NCI-H69 (cell line): ENCODE measurements at places on chromosomes 3 and 15.

DNA sequence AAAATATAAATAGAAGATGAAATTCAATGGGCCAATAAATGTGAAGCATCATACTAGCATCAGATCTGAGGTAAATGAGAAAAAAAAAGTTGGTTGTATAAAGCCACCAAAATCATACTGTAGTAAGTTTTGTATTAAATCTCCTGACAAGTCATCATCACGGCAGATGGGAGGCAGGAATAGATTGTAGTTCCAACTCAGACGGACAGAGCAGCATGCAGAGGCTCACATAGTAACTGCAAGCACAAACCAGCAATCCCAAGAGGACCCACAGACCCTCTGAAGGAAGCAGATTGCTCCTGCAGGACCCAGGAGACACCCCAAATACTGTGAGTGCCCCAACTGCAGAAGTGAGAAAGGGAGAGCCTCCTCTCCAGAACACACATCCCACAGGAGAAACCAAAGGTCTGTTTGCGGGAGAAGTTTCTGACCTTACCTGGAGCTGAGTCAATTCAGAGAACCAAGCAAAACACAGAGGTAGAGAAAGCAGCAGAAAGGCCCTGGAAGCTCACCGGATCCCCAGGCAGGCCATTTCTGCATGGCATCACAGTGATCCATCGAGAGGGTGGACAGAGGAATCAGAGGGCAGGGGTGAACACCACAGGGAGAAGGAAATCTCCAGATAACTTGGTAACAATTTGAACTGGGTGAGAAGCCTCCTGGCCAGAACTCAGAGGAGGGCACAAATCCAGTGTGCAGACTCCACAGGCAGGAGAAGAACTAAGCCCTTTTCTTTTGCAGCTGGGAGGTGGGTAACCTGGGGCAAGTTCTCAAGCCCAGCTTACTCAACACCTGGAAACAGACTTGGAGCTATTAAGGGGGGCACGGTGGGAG, 141.6 kb upstream of the ARHGEF26 start:
- peak; percentile 66 for DNase-seq

- no peak for DNase-seq
These were observed 30.3 kb downstream of the RPN1 start for GRCh38 chr3:128620268-128620691.

DNA sequence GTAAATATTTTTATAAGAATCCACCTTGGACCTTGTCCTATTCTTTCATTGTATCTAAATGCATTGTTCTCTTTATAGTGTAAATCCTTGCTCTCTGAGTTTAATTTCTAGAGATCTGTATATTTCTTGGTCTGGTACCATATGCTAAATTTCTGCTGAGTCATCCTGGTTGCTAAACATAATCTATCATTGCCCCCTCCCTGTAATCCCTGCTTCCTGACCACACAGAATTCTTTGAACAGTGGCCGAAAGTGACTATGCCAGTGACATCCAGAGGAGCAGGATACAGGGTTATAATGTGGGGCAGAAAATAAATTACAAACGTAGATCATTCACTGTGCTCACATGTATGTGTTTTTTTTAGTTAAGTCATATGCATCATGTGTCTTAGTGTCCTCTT, 143.1 kb downstream of the DIPK2A start:
- DNase-seq, result peak; percentile 47

- DNase-seq, result no peak
These were observed 724.1 kb downstream of the GRM7 start for GRCh38 chr3:7585052-7585451.

GRCh38 chr3:73573204-73573603, 51.5 kb downstream of the PDZRN3 start:
- DNase-seq, result no peak

GRCh38 chr15:45534821-45535220, 12.3 kb upstream of the SLC30A4 start:
- no peak for DNase-seq

GRCh38 chr3:105367063-105367405, 325 bp downstream of the ALCAM start:
- DNase-seq, result peak; percentile 67

GRCh38 chr15:95511671-95512070, 818.8 kb upstream of the NR2F2 start:
- DNase-seq, result no peak

- no peak for DNase-seq
These were observed 498.5 kb upstream of the GRM7 start for GRCh38 chr3:6362406-6362805.

DNA sequence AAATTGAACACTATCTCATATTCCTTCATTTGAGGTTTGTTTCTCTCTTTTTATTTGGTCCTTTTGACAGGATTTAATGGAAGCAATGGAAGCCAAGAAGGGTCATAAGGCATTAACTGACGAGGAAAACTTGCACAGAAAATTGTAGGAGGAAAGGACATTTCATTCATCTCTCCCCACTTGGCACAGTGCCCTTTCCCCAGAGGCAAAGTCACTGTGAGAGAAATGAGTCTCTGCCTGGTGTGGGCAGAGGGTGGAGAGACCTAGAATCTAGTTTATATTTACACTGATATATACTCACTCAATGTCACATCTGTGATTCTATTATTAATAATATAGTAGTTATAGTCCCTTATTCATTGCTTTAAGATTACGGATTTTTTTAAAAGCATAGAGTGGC, 324.6 kb upstream of the IL12A start:
- peak; percentile 91 for DNase-seq

DNA sequence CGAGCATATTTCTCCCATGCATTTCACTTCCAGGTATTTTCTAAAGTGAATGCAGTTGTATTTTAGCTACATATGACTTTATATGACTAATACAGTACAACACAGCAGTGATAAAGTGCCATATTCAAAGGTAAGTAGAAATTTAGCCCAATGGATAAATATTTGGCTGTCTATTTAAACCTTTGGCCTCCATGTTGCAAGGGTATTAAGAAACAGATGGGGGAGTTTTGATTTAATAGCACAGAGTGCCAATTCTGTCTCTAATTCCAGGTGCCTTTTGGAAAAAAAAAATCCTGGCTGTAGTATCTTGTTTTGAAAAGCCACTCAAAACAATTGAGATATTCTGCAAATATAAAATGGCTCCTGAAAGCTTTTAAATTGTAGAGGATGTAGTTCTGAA, 44.9 kb upstream of the SGO1 start:
- DNase-seq, result no peak

DNA sequence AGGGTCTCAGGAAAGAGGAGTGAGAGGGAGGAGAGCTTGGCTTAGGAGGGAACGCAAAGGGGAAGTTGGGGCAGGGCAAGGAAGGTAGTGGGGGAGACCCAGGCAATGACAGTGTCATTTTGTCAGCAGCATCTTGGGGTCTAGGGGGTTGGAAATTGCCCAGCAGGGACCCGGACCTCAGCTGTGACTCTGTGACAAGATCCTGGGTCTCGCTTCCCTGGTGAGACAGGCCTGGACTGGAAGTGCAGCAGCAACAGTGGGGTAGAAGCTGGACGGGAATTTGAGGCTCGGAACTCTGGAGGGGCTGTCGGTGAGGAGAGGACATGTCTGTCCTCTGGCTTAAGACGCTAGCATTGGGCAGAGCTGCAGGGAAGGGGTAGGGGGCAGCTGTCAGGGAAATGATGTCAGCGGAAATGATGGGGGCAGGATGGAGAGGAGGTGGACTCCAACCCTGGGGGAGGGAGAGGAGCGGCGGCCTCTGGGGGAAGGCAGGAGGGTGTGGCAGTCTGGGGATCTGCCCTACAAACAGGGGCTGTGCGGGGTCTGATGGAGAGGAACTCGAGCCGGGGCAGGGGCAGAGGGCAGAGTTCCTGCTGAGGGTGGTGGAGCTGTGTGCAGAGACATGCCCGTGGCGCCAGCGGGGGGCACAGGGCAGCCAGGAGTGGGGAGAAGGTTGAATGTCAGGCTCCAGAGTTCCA, 12.3 kb downstream of the ANPEP start:
- peak; percentile 46 for DNase-seq

GRCh38 chr3:126344380-126345041, 12.7 kb downstream of the KLF15 start:
- no peak for DNase-seq

DNA sequence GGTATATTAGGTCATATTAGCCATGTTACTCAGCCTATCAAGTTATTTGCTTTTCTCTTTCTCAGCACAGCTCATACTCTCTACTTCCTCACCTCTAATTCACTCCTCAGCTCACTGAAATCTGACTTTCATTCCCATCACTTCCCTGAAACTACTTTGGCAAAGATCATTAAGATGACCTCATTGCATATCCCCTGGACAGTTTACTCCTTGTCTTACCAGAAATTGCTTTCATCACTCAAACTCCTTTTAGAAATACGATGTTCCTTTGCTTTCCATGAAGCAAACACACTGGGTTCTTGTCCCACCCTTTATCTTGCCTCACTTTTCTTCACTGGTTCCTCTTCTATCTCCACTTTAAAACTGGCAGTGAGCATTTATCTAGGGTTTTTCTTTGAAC, 354.4 kb downstream of the TUSC7 start:
- no peak for DNase-seq

DNA sequence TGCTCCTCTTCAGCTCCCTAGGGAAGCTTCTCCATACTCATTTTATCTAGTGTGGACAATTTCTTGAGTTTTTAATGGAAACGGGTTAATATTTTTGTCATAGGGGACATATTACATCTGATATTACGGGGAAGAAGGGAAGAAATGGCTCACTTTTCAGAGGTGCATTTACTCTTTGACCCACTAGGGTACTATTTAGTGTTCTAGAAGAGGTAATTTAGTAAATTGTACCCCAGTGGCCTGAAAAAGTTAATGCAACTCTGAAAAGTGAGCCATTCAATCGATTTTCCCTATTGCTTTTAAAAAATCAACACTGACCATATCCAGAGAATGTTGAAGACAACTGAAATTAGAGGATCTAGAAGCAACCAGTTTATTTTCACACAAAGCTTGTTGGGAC, 71.2 kb downstream of the MAP2K5 start:
- no peak for DNase-seq

DNA sequence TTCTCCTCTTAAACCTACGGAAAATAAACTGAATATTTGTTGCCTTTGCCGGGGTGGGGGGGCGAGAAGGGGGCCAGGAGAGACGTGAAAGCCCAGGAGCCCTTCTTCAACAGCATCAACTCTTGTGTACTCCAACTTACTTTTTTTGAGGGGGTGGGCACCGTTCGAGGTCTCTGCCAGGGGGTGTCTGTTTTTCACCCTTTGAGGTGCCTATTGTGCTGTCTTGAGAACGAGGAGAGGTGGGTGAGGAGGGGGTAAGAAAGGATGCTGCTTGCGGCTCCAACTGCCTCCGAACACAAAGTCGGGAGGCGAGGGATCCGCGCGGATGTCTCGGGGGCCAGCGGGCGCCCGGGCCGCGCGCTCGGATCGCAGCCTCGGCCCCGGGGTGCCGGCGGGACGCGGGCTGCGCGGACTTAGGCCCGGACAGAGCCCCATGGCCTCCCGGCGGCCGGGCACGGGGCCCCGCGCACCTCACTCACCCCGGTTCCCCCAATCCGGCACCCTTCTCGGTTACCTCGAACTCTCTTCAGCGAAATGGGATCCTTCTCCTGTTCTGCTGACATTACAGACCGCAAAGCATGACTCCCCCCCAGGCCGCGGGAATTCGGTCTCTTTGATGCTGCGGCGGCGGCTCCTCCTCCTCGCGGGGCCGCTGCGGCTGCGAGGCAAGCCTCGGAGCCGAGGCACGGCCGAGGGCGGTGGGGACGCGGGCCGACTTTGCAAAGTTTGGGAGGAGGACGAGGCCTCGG, 650 bp downstream of the PYGO1 start:
- peak; percentile 66 for DNase-seq

GRCh38 chr15:74529921-74530320, 11.1 kb upstream of the ARID3B start:
- no peak for DNase-seq

DNA sequence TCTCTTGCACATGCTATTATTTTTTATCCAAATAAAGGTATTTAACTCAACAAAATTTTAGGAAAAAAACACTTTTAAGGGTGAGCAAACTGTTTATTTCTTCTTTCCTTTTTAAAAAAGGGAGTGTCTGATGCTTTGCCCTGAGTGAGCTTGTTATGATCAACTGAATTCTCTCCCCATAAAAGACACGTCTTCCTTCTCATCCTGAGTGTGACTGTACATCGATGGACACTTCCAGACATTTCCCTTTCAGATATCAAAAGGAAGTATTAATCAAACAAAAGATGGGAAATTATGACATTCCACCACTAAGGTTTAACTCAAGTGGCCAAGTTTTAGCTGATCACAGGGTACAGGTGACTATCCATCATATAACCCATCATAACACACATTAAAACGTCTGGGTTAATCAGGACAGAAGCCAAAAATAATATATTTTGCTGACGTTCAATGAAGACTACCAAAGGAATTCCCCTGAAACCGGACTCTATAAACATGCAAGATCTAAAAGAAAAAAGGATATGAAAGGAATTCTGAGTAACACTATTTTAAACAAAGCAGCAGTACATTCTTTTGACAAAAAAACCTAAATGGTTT, 354.8 kb downstream of the MECOM start:
- no peak for DNase-seq

- DNase-seq, result no peak
These were observed 7.6 kb downstream of the MFGE8 start for GRCh38 chr15:88905576-88905975.

GRCh38 chr15:54820098-54820497, 376.6 kb downstream of the RSL24D1 start:
- no peak for DNase-seq

- DNase-seq, result no peak
These were observed 45.6 kb downstream of the TLE3 start for GRCh38 chr15:70051948-70052633.

DNA sequence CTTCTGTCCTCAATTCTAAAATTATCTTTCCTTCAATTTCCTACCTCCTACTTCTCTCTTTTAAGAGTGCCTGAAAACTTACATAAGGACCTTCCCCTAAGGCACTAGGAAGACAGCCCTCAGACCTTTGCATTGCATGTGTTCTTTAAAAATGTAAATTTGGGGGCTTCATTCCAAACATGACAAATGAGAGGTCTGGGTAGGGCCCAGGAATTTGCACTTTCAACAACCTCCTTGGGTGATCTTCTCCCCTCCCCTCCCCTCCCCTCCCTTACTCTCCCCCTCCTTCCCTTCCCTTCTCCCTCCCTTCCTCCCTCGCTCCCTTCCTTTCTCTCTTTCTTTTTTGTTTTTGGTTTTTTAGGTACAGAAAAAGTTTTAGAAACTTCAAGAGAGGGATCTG, 18.7 kb downstream of the USF3 start:
- DNase-seq, result no peak

GRCh38 chr3:157948605-157949383, 157.4 kb downstream of the SHOX2 start:
- no peak for DNase-seq
